ENCODE measurements at places on chromosomes 5 and 9.

DNA sequence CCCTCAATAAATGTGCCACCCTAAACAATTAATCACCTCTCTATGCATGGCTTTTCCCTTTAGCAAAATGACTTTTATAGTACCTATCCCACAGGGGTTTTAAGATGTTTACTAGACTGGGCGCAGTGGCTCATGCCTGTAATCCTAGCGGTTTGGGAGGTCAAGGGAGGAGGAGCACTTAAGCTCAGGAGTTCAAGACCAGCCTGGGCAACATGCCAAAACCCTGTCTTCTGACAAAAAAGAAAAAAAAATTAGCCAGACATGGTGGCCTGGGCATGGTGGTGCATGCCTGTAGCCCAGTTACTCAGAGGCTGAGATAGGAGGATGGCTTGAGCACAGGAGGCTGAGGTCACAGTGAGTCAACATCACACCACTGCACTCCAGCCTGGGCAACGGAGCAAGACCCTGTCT is 13.5 kb downstream of the SH3TC2 start:
- no peak for DNase-seq

GRCh38 chr5:103232393-103232999 is 26.1 kb upstream of the MACIR start:
- DNase-seq: peak; percentile 27

DNA sequence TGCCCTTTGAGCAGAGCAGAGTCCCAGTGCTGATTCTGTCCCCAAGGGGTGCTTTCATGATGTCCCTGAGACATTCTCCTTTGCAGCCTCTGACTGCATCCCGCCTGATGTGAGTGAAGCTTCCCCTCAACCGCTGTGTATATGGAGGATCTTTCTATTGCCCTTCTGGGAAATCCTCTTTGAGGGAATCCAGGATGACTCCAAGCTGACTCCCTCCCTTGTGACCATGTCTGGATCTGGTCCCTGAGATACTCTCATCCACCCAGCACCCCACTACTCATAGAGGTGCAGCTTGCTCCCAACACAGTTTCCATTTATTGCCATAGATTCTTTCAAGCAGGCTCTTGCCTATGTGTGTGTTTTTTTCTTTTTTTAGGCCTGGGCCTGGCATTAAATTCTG is 216.5 kb downstream of the SEC61B start:
- DNase-seq: no peak

- no peak for DNase-seq
These were observed 163.5 kb upstream of the OTULINL start for GRCh38 chr5:14417792-14418765.

- DNase-seq: no peak
These were observed 241.7 kb upstream of the PANK3 start for GRCh38 chr5:168820874-168821273.

GRCh38 chr5:68533571-68534084 is 318.1 kb downstream of the PIK3R1 start:
- no peak for DNase-seq

DNA sequence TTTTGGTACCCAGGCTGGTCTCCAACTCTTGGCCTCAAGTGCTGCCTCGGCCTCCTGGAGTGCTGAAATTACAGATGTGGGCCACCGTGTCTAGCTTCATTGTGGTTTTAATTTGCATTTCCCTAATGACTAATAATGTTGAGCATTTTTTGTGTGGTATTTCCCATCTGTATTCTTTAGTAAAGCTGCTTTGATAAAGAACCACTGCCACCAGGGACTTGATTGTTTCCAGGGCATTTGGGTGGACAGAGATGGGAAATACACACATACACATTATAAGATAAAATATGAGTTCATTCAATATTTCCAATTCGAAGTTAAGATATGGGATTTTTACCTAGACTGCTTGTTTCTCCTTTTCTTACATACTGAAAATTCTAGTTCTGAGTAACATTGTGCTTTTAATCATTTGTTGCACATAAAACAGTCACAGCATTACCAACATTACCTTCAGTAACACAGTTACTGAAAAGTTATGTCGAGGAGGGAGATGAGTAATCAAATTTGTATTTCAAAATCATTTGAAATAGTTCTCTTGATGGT is 28.9 kb downstream of the HABP4 start:
- DNase-seq: peak; percentile 47

DNA sequence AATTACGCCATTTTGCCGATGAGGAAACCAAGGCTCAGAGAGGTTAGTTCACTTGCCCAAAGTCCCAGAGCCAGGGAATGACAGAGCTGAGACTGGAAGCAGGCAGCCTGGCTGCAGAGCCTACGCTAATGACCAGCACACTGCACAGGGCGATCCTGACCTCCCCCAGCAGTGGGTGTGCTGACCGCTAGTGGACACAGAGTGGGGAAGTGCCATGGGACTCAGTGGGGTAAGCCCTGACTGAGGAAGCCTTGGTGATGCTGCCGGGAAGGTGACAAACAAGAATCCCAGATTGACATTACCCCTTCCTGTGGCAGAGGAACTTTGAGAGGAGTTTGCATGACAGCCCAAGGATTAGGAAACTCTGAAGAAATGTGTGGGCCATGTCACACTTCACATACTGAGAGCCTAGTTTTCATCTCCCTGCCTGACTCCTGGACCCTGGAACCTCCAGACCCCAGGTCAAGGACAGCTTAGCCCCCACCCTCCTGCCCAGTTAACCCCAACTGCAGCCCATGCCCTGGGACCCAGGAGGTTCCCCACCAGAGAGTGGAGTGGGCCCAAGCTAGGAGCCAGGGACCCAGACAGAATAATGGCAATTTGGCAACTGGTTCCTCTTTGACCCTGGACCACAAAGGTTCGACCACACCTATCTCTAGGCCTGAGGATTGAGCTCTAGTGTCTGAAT is 19.7 kb upstream of the CSF1R start:
- no peak for DNase-seq

- DNase-seq: no peak
These were observed 492.2 kb upstream of the ARRDC3 start for GRCh38 chr5:91875196-91875779.

DNA sequence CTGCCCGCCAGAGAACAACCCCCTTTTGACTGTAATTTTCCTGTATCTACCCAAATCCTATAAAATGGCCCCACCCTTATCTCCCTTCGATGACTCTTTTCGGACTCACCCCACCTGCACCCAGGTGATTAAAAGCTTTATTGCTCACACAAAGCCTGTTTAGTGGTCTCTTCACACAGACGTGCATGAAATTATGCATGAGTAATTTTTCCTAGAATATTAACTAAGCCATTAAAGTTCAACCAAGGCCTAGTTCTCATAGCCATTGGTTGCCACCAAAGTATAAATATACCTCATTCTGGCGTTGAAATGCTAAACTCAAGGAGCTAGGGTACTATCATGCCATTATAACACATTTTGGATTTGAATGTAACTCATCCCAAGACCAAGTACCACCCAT is 243.9 kb downstream of the ZNF608 start:
- no peak for DNase-seq

GRCh38 chr9:134294153-134295071 is 31.8 kb upstream of the RXRA start:
- no peak for DNase-seq

DNA sequence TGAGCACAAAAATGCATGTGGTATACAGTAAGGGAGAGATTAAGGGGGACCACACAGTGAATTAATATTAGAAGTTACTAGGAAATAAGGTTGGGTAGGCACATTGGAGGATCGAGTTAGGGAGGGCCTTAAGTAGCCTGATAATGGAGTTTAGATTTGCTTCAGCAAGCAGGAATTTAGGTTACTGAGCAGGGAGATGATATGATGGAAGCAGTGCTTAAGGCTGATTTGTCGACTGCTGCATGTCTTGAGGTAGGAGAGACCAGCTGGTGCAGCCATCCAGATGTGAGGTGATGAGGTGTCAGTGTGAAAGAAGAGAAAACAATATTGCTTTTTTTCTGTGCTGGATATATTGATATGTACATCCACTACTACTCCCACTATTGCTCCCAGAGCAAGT is 55.2 kb upstream of the ACTBL2 start:
- no peak for DNase-seq

- DNase-seq: no peak
These were observed 157.5 kb downstream of the COMMD10 start for GRCh38 chr5:116242343-116242742.

- DNase-seq: no peak
These were observed 32.1 kb downstream of the PROP1 start for GRCh38 chr5:177963966-177964365.

DNA sequence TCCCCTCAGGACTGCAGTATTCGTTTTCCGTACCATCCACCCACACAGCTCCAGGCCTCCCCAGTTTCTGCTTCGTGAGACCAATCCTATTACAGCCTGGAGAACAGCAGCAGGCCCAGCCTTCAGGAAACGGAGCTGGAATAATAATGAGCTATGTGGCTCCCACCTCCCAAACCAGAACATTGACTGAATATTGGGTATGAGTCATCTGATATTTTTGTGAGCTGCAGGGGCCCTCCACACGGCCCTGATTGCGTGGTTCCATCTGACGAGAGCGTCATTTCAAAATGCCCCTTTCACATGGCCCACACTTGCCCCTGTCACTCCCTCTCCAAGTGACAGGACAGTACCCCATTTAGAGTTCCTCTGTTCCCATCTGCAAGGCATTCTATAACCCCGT is 192.0 kb downstream of the BRINP1 start:
- DNase-seq: no peak

DNA sequence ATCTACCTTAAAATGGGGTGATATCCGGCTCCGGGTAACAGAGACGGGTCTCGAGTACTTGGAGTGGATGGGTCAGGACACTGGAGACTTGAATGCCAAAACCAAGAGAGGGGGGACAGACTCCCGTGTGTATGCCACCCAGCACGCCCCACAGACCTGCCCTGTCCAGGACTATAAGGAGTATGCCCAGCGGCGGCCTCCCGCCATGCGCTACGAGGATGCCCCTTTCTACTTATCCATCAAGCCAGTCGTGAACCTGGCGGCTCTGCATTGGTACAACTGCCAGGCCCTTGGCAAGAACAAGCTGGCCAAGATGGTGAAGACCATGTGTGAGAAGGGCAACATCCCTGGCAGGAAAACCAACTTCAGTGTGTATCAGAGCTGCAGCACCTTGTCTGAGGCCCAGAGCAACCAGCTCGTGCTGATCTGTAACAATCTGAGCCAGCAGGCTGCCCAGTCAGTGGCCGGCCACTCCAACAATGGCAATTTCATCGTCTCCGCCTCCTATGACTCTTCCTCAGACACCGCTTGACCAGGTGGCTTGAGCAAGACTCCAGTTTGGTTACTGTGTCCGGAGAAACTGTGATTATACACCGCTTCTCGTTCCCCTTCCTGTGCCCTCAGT is 99.4 kb downstream of the INIP start:
- no peak for DNase-seq

- no peak for DNase-seq
These were observed 170.0 kb downstream of the AUH start for GRCh38 chr9:91191411-91192380.

- DNase-seq: no peak
These were observed 40.8 kb downstream of the LIFR start for GRCh38 chr5:38515646-38516045.

GRCh38 chr5:52854301-52854700 is 66.6 kb downstream of the ITGA1 start:
- no peak for DNase-seq

- DNase-seq: no peak
These were observed 1313.0 kb downstream of the MAT2B start for GRCh38 chr5:164818445-164818844.

GRCh38 chr5:114636271-114636670 is 274.4 kb downstream of the KCNN2 start:
- no peak for DNase-seq

DNA sequence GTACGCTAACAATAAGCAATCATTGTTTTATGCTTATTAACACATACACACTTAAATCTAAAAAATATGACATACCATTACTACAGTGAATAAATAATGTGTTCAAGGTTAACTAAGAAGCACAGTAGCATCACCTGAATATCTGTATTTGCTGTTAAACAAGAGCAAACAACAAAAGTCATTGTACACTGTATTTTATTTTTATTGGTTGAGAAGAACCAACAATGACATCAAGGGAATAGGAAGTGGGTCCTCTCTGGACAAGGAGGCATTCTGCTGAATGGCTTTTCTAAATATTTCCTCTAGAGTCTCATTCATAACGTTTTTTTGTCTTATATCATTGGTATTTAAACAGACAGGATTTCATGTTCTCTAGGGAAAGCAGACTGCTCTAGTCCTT is 460.4 kb downstream of the CDH9 start:
- no peak for DNase-seq

DNA sequence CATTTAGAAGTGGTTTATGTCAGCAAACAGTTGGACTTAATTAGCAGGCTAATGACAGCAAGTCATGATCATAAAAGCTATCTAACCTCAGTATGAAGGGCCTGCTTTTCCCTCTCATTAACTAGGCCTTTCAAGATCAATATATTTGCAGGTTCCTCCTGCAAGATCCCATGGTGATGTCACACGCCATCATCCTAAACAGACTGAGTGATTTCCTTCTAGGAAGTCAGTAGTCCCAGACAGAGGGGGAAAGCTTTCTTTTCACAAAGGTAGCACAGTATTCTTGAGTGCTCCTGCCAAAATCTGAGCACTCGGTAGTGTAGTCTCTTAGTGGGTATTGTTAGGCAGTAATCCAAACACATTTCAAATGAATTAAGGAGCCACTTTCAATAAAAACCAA is 52.5 kb downstream of the UIMC1 start:
- DNase-seq: no peak

- peak; percentile 64 for DNase-seq
These were observed 76.4 kb downstream of the PRRT1B start for GRCh38 chr9:131621551-131622358.

DNA sequence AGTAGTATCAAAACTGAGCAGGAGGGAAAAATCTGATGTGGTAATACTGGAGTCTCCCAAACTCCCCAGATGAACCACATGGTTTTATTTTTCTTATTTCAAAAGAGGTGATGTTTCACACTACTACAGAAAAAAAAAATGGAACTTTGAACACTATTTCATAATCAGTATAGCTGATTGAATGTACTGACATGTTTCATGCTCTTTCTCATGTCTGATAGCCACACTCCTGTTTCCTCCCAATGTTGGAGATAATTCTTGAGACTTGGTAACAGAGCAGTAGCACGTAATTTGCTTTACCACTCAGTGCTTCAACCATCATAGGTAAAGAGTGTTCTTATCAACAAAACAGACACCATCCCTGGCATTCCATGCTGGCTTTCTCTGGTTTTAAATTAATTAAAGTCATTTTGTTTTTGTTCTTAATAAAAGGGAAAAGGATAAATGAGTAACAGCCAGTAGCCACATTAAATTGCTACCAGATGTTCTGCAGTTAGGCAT is 85.2 kb downstream of the MUSK start:
- DNase-seq: no peak

DNA sequence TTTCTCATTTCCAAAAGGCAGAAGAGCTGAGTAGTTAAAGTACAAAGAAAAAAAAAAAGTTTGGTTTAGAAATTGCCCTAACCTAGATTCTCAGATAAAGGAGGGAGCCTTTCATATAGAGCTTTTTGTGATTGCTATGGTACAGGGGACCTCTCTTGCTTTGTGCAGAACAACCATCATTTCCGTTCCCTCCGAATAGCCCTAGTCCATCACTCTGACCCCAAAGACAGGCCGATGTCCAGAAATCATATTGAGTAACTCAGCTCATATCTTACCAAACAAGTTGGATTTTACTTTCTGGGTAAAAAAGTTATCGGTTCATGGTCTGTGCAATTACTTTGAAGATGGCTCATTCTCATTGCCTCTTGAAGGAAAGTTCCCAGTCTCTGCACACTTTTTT is 36.7 kb upstream of the COL15A1 start:
- no peak for DNase-seq

GRCh38 chr9:120191141-120191540 is 388.8 kb downstream of the CDK5RAP2 start:
- DNase-seq: no peak

All from GM13977 (cell line).